ENCODE measurements at places on chromosomes 3 and 15.

DNA sequence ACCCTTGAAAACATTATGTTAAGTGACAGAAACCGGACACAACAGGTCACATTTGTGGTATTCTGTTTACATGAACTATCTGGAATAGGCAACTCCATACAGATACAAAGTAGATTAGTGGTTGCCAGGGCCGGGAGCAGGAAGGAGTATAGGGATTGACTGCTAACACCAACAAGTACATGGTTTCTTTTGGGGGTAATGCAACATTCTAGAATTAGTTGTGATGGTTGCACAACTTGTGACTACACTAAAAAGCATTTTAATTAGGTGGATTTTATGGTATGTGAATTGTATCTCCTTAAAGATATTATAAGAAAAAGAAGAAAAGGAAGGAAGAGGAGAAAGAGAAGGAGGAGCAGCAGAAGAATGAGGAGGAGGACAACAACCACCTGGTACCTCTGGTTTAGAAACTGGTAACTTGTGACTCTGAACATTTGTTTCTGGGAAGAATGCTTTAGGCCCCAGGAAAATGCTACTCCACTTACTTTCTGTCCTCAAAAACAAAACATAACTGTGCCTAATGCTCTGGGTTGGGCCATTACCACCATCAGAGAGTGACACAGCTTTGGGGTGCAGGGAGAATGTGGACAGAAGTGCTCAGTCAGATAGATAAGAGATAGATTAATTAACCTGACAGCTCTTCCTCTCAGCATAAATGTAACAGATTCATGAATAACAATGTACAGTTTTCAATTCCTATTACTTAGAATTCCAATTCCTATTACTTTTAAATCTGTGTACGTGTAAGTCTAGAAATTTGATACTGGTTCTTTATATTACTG is 20.3 kb downstream of the SETMAR start:
- peak; percentile 41 for DNase-seq

DNA sequence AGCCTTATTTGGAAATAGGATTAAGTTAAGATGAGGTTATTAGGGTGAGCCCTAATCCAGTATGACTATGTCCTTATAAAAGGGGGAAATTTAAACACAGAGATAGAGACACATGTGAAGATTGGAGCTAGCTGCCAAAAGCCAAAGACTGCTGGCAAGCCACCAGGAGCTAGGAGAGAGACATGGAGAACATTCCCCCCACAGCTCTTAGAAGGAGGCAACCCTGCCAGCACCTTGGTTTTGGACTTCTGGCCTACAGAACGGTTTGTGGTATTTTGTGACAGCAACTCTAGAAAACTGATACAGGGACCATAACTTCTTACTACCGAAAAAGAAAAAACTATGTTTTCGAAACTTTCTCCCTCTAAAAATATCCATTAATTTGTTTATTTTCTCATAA is 245.3 kb upstream of the RARB start:
- no peak for DNase-seq

DNA sequence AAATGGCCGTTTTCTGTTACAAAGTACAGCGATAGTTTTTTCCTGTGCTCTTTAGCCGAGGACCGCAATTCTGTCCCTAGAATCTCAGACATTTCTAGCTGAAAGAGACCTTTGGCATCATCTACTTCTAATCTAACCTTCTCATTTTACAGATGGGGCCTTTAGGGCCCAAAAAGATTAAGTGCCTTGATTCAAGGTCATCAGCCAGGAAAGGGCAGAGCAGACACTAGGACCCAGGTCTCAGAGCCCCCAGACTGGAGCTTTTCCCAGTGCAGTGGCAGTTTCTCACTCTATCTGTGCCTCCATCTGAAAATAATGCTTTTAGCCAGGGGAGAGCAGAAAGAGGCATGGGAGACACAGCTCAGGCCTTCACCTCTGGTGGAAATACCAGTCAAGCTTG is 20.6 kb downstream of the ABHD2 start:
- DNase-seq, result no peak

DNA sequence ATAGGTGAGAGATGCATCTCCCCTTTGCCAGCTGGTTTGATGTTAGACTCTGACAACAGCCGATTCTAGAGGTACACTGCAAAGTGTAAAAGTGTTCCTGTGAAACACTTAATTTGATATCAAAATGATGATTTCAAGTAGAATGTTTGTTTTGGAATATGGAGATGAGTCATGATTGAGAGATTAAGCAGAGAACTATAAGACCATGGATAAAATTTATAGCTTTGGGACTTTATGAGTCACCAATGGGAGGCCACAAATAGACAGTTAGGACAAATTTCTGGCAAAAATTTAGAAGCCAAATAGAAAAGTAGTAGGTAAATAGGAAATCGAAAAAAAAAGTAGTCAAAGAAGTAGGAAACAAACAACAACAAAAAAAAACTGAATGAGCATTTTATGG is 672.5 kb downstream of the NSUN3 start:
- DNase-seq, result no peak

DNA sequence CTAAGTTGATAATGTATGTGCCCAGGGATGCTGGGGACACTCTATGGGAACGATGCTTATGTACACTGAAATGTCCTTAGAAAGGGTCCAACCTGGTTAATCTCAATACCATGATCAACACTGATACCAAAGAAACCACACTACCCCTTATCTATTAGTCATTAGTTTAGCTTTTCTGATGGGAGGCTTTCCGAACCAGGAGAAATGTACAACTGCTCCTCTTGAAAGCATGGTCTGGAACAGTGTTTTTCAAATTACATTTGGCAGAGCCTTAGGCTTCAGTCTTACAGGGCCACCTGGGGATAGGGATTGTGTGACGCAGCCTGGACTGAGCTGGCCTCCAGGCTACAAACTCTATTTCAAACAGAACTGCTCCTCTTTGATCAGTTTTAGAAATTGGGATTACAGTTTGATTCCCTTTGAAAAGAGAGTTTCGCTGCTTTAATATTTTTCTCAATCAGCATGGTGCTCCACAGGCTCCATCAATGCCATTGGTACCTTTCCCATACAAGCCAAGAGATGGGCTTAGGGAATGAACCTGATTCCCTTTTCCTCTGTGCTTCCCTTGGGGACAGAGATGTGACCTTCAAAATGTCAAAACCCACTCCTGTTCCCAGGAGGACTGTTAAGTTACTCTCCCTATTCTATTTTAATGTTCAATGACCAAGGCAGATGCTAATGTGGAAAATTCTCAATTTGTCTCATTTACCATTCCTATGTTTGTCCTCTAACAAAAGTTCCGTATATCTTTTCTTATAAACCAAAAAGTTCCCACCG is 296.0 kb upstream of the ADAMTS9 start:
- DNase-seq, result no peak

GRCh38 chr15:76147906-76148570 is 88.3 kb downstream of the TMEM266 start:
- DNase-seq, result peak; percentile 84

DNA sequence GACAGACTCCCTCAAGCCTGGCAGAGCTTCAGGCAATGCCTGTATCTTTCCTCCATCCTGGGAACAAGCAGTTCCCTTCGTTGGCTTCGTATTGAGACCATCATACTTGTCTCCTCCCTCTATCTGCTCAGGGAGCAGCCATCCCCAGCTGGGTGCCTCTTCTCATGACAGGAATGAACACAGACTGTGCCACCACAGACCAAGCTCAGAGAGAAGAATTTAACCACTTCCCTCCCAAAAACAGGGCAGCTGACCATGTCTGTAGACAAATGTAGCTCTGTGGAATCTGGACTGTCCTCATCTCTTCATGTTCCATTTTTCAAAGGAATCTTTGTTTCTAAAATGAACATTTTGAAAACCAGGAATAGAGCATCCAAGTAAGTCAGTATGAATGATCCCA is 245.4 kb downstream of the ERC2 start:
- no peak for DNase-seq

DNA sequence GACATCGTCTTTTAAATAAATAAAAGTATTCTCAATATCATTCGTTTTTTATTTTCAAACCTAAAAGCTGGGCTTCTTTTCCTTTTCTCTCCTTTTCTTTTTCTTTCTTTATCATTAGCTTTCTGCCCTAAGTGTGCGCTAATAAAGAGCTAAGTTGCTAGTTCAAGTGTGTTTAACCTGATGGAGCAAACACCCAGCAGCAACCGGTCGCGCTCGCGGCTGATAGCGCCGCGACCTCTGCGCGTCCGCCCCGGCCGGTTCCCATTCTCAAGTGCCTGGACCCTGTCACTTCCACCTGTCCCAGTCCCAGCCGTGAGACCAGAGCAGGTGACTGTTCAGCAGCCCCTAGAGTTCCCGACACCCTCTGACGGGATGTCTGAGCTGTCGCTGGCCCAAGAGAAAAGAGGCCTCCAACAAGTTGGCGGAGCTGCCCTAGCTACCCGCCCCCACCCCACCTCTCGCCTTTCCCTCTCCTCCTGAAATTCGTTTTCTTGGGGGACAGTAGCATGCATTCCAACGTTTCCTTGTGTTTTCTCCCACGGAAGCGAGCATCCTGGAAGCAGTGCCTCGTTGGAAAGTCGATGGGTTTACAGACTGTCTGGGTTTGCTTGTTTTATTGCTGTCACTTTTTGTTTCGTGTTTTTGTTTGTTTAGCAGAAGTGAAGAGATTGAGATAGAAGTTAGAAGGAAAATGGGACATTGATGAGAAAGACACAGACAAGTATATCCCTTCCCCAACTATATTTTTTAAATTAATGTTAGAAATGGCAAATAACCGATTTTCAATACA is 3.1 kb upstream of the MECOM start:
- DNase-seq, result no peak

DNA sequence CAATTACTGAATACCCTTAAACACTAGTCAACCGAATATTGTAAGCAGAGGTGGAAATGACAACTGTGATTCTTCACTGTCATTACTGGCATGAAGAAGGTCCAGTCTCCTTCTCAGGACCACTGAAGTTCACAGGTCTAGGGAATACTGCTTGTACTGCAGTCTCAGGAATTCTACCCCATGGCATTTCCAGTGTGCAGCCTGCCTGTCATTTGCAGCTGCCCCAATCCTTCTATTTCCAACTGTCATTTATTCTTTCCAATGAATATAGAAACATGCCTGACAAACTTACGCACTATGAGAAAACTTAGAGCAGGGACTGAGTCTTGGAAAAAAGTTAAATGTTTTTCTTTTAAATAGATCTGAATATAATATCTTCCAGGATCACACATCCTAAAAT is 308.0 kb upstream of the THBS1 start:
- DNase-seq, result no peak

DNA sequence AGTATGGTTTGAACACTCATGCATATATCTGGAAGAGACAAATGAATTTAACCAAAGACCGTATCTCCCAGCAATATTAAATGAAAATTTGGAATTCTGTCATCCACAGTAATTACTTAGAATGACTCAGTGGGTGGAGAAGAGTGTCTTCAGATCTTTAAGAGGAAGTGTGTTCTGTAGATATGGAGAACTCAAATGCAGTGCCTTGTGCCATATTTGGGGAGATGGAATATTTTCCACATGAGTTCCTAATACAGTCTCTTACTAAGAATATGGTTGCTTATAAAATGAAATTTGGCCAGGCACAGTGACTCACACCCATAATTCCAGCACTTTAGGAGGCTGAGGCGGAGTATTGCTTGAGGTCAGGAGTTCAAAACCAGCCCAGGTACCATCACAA is 40.5 kb downstream of the ANO10 start:
- peak; percentile 40 for DNase-seq

GRCh38 chr3:48623851-48624547 is 2.4 kb upstream of the TMEM89 start:
- no peak for DNase-seq

DNA sequence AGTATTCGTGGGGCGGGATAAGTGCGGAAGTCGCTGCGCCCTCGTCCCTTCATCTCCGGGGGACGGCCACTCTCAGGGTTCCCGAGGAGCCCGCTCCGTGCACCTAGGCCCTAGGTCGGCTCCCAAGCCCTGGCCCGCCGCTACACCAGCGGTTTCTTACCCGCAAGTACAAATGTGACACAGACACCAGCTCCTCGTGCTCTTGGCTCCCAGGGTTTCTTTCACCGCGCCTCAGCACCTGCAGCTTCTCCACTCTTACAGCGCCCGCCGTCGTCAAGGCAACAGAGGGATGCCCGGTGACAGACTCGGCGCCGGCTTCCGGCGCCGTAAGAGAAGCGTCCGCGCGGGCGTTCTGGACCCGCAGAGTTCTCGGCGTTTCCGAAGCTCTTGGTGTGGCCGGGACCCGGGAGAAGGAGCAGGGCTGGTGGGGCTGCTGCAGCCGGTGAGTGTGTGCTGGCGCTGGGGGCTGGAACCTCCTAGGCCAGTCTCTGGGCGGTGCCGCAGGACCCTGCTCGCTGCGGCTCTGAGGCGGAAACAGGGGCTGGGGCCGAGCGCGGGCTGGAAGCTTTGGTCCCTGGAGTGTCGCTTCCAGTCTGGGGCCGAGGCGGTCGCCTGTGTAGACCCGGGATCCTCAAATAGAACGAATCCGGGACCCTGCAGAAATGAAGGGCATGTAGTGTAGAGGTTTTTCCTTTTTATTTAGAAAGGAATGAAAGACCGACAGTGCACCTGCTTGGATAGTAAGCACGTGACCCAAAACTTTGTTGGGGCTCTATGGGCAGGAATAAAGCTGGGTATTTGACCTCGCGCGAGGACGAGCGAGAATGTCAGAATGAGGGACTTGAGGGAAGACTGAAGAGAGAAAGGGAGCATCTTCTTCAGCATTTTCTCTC is 155.4 kb upstream of the GOLGA6L4 start:
- DNase-seq, result peak; percentile 9

GRCh38 chr3:168495270-168495669 is 399.5 kb upstream of the GOLIM4 start:
- DNase-seq, result no peak

DNA sequence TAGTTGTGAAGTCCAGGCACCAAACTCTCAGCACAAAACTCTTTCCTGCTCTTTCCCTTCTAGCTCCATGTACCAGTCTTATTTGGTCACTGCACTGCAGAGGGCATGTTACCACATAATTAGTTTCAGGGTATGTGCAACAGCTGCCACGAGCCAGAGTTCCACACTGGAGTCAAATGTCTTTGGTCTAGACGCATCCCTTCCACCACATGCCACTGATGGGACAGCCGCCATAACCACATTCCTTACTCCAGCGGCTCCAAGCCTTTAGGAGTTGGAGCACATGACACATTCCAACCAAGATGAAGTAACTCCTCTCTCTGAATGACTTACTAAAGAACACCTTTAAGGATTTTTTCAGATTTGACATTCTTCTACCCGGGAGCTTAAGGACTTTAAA is 153.4 kb downstream of the ERC2 start:
- no peak for DNase-seq

GRCh38 chr3:65732051-65732935 is 306.4 kb downstream of the MAGI1 start:
- DNase-seq, result peak; percentile 49

- no peak for DNase-seq
These were observed 23.2 kb downstream of the HAPLN3 start for GRCh38 chr15:88872106-88872505.

GRCh38 chr15:41689834-41690233 is 29.6 kb downstream of the MGA start:
- DNase-seq, result peak; percentile 32

- no peak for DNase-seq
These were observed 210.8 kb downstream of the GAP43 start for GRCh38 chr3:115834068-115834467.

DNA sequence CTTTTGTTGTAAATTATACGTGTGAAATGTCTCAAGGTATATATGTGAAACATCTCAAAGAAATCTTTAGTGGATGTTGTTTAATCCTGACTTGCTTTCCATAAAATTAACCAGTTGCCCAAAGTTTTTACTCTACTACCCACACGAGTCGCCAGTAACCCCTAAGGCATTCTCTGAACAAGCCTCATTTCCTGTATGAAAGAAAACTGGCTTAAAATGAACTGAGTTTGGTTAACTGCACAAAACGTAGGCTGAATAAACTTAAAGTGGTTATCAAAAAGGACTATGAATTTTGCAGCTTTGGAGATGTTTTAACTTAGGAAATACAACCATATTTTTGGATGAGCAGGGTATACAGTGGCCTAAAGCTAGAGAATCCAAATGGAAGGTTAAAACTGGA is 2.7 kb upstream of the APPL1 start:
- DNase-seq, result no peak

All from K562 (cell line).